Activated T-helper 2 cell treated with anti-CD3 and anti-CD28 coated beads, Interferon-gamma antibody, Interleukin-2, Interleukin-4, amounts not matched to agents 10 μg/mL and 5 μg/mL and 100 μg/mL, durations not matched to agents 14 hours and 24 hours and 36 hours (primary cell): ENCODE measurements at places on chromosomes 7 and 10.

DNA sequence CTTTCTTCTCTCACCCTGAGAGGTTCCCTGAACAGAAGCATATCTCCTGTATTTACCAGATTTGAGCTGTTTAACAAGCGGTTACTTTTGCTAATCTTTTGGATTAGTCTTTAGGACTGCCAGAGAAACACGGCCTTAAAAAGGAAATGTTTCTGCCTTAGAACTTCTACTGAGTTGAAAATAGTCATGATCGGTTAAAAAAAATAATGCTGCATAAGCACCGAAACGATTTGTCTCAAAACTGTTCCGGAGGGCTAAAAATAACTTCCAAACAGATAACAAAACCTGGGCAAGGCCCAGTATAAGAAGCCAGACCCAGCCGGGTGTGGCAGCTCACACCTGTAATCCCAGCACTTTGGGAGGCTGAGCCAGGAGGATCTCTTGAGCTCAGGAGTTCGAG lies 43.3 kb upstream of the CYTH3 start:
- no peak for DNase-seq

- DNase-seq: no peak
Observed at GRCh38 chr7:91436655-91437054, 172.4 kb downstream of the FZD1 start.

- DNase-seq: no peak
Observed at GRCh38 chr7:38448054-38448453, 174.6 kb upstream of the TARP start.

DNA sequence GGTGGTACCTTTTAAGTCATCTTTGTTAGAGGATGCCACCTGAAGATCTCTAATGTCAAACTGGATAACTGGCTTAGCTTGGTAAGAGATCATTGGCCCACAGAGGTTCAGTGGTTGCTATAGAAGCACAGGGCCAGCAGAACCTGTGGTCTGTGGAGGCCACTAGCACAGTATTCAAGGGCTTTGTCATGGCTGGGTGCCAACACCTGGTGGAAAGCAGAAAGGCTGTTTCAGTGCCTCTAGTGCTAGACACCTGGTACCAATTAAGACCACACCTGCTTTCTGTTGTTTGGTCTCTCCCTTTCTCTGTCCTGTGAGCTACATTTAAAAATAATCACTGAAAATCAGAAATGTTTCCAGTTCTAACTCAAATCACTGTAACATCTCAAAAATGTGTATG lies 10.0 kb upstream of the PCGF5 start:
- no peak for DNase-seq

GRCh38 chr7:133795068-133795665 lies 332.0 kb upstream of the LRGUK start:
- no peak for DNase-seq

- DNase-seq: no peak
Observed at GRCh38 chr7:41445946-41446345, 256.9 kb downstream of the INHBA start.

DNA sequence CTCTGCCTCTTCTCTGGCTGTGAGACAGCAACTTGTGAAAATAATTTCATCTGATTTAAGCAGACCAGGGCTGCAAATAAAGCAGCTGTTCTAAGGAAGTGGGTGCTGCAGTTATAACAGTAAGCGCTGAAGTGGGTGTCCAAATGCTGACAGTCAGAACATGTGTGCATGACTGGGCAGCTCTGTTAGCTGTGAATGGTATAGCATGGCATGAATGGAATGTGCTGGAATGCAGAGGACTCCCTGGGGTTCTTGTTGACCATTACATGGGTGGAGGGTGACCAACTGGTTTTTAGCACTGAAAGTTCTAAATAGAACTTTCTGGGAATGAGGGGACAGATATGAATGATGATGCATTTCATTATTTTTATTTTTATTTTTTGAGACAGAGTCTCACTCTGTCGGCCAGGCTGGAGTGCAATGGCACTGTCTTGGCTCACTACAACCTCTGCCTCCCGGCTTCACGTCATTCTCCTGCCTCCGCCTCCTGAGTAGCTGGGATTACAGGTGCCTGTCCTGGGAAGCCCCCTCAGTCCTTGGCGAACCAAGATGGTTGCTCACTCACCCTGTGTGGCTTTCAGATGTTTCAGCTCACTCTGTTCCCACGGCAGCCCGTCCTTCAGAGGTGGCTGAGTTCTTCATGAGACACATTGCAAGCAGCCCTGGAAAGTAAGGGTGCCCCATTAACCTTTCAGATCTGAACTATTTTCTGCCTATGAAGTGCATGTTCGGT lies 319.8 kb upstream of the PHYHIPL start:
- no peak for DNase-seq
